ENCODE measurements at places on chromosomes 7 and 10.

- DNase-seq = no peak
Observed at GRCh38 chr10:1408651-1409367, 328.5 kb downstream of the ADARB2 start.

DNA sequence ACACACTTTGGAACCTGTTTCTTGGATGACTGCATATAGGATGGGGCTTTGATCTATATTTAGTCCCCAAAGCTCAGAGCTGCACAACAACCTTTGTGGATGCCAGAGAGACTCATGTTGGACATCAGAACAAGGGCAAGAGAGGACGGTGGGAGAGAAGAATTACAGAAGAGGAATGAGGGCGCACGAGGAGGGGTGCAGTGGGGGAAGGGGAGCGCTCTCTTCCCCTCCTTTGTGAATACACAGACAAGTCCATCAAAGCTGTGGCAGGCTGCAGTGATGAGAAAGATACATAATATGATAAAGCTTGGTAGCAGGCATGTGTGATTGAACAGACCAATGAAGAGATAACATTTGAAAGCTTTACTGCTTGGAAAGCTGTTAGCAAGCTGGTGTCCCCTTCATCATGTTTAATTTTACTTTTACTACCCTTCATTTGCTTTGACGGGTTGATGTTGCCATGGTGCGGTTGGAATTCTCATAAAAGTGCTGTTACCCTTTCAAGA lies 857.8 kb downstream of the KCNMA1 start:
- DNase-seq = no peak

DNA sequence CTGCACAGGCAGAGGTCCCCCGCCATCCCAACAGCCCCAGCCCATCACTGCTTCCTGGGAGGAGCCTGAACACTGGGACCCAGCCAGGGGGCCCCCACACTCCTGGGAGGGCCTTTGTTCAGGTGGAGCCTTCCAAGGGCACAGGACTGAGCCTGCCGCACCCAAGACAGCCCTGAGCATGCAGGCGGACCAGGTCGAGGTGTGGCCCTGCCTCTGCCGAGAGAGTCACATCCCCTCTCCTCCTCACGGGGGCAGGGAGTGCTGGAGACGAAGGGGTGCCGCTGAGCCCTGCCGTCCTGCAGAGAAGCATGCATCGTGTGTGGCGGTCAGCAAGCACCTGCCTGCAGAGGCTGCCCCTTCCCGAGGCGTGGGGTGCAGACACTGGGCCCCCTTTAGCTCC lies 7.3 kb upstream of the MAFK start:
- DNase-seq = no peak

- no peak for DNase-seq
Observed at GRCh38 chr10:24579906-24580305, 143.8 kb downstream of the ARHGAP21 start.

DNA sequence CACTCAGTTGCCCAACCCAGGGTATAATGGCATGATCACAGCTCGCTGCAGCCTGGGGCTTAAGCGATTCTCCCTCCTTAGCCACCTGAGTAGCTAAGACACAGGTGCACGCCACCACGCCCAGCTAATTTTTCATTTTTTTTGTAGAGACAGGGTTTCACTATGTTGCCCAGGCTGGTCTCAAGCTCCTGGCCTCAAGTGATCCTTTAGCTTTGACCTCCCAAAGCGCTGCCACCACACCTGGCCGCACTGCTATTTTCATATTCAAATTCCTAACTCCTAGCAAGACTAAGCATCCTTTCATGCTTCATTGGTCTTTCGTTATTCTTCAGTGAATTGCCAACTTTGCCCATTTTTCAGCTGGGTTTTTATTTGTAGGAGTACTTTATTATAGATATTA lies 30.4 kb upstream of the DAGLB start:
- DNase-seq = no peak

DNA sequence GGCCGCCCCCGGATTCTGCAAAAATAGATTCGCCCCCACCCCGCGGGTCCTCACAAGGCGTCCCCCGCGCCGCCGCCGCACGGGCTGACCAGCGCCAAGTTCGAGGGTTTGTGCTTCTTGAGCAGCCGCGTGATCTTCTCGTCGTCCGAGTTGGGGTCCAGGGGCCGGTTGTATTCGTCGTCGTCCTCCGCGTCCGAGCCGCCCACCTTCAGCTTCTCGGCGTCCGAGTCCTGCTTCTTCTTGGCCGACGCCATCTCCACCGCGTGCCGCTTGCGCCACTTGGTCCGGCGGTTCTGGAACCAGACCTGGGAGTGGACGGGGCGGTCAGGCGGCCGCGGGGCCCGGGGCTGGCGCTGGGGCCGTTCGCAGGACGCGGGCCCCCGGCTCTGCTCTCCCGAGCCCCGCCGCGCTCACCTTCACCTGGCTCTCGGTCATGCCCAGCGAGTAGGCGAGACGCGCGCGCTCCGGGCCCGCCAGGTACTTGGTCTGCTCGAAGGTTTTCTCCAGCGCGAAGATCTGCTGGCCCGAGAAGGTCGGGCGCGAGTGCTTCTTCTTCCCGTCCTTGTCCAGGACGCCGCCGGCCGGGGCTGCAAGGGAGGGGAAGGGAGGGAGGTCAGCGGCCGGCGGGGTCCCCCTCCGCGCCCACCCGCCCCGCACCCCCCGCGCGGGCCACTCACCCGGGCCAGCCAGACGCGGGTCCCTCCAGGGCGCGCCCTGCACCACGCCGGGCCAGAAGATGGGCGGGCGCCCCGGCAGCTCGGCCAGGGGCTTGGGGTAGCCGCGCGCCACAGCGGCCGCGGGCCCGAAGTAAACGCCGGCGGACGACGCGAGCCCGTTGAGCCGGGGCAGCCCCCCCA lies 853 bp downstream of the NKX6-2 start:
- DNase-seq = no peak

DNA sequence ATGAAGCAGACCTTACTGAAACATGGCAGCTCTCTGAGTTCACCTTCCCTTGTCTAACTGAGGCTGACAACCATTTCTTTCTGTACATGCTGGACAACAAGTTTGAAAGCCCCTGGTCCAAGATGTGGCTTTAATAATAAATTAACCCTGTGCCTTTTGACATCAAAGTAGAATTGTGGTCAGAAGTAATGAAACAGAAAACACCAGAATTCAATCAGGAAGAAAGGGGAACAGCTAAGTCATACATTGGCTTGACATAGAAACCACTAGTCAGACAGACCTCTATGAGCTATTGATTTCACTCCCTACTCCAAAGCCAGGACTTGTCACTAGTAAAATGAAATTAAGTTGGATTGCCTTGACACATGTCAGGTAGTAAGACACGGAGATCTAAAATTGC lies 175.2 kb upstream of the ASAH2 start:
- no peak for DNase-seq

DNA sequence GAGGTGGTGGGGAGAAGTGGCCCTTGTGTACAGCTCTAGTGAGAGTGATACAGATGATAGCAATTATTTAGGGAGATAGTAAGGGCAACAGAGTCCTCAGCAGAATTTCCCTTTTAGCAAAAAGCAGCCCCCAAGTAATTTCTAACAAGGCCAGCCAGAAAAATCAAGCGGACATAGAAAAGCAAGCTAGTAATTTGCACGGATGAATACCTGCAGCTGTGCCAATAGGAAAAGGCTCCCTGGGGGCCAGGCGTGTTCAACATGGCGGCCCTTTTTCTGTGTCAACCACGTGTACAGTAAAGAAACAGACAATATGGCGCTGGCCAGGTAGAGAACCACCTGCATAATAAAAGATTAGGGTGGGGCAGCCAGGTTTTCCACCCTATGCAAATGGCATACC lies 7.4 kb downstream of the MCM10 start:
- no peak for DNase-seq

DNA sequence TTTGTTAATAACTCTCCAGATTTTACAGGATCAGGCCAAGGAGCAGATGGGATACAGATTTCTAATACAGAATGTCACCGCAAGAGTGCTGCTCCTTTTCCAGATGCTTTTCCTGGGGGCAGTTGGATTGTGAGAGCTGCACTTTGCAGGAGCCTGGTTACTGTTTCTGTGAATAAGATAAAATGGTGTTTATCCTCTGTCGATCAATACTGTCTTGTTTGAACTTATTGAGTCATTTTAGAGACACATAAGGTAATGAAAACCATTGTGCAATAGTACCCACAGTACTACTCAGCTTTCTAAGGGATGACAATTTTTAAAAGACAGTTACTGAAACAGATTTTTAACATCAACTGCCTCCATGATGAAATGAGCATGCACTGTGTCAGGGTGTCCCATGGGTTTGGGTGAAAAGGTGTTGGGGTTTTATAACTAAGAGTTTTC lies 2.9 kb downstream of the A1CF start:
- DNase-seq = no peak

GRCh38 chr10:75513292-75513885 lies 82.0 kb downstream of the LRMDA start:
- no peak for DNase-seq

DNA sequence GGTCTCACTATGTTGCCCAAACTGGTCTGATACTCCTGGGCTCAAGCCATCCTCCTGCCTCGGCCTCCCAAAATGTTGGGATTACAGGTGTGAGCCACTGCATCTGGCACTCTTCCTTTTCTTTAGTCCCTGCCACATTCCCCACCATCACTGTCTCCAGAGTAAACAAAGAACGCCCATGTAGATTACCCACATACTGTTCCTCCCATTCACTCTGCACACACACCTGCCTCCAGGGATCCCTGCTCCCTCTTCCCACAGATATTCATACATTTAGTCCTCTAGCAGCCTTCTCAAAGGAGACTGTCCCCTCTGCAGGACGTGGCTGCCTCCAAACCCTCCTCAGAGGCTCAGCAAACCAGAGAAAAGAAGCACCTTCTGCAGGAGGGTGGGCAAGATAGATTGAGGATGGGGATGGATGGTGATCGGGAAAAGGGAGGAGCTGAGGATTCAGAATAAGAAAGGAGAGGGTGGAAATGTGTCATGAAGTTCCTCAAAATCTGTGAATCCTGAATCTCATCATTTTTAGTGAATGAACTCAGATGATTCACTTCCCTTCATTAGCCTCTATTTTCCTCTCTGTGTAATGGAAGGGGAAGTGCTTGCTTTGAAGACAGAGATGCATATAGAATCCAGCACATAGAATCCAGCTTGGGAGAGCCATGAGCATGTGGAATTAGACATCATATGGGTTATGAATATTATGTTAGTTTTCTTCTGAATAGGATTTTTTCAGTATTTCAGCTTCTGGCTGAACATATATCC lies 5.5 kb upstream of the PLAU start:
- no peak for DNase-seq
